ENCODE measurements at places on chromosomes 11 and 22.

- no peak for DNase-seq
Observed at GRCh38 chr22:24086310-24086709, 75.2 kb downstream of the CABIN1 start.

GRCh38 chr11:57275582-57275981 lies 38.5 kb upstream of the APLNR start:
- DNase-seq = no peak

- DNase-seq = no peak
Observed at GRCh38 chr11:29634744-29635143, 382.1 kb downstream of the KCNA4 start.

GRCh38 chr11:19276859-19277808 lies 36.4 kb upstream of the E2F8 start:
- peak; percentile 17 for DNase-seq

GRCh38 chr11:12999597-12999996 lies 9.5 kb upstream of the RASSF10 start:
- DNase-seq = no peak

- no peak for DNase-seq
Observed at GRCh38 chr11:117814204-117814765, 10.3 kb downstream of the FXYD2 start.

DNA sequence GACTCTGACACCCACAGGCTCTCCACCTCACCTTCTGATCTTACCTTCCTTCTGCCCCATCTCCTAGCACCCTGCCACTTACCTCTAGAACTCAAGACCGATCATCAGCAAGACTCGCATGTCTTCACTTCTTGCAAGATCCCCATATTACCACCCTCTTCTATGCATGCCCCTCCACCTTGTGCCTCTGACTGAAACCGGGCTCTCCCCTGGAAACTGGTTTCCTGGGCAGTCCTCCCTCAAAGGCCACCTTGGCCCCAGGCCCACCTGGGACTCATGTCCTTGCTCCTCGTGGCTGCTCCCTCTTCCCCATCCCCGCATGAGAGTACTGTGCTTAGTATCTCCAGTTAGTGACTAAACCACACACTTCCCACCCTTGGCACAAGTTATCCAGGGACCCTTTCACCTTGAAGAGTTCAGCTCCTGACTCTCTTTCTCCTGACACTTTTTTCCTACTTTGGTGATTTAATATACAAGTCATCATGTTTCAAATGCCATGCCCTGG lies 136.7 kb downstream of the SPATA19 start:
- no peak for DNase-seq

DNA sequence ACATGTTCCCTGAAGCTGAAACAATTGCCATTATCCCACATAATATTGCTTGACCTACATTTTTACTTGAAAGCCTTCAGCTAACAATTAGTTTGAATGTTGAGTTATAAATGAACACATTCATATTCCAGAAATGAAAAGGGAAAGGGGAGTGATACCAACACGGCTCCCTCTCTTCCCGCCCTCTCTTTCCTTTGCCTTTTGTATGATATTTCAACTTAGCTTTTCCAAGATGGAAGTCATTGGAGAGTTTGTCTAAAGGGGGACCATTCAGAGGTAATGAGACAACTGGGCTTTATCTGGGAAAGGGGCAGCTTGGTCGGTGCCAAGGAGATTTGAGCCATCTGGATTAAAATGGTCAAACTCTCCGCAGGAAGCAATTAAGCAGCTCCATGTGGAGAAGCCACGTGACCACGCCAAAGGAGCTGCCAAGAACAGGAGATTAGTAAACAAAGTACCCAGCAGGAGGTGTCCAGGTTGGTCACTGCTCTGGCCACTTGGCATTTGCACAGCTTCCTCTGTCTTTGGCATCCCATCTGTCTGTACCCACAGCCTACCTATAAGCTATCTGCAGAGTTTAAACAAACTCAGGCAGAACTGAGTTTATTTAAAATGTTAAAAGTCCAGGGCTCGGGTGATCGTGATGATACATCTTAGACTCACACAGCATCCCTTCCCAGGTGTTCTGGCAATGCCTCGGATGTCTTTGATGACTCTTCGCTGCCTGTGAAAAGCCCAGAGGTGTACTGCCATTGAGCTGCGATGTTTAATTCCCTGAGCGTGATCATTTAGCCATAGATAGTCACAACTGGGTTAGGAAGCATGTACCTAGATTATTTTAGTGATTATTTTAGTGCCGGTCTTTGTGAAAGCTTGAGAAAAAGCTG lies 735.9 kb downstream of the NTM start:
- DNase-seq = no peak

DNA sequence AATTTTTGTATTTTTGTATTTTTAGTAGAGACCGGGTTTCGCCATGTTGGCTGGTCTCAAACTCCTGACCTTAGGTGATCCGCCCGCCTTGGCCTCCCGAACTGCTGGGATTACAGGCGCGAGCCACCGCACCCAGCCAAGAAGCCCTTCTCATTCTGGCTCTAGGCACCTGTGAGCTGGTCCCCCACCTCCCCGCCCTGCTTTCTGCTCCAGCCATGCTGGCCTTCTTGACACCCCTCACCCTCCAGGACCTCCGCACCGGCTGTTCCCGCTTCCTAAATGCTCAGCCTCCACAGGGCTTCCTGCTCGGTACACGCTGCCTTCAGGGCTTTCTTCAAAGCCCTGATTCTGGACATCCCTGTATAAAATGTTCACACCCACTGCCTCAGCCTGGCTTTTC lies 5.5 kb upstream of the FXYD2 start:
- DNase-seq = no peak

DNA sequence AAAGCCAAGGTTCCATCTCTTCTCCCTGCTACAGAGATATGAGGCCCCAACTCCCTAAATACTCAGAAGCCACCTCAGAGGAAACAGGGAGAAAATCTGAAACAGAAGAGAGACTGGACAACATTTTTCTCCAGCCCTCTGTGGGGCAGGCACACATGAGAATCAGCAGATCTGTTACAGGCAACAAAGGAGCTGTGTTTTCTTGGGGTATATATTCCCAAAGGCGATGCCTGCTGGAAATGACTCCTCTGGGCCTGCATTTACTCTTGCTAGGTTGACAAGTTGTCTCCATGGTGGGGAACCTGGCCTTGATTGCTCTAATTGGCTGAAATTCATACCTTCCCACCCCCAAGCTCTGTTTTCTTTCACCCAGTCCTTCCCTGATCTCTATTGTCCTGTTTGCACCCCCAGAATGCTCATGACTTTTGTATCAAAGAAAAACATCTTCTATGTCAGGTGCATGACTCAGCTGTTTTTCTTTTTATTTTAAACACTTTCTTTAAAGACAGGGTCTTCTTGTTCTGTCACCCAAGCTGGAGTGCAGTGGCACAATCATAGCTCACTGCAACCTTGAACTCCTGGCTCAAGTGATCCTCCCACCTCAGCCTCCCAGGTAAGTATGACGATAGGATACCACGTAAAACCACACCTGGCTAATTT lies 23.5 kb upstream of the P2RY6 start:
- no peak for DNase-seq

DNA sequence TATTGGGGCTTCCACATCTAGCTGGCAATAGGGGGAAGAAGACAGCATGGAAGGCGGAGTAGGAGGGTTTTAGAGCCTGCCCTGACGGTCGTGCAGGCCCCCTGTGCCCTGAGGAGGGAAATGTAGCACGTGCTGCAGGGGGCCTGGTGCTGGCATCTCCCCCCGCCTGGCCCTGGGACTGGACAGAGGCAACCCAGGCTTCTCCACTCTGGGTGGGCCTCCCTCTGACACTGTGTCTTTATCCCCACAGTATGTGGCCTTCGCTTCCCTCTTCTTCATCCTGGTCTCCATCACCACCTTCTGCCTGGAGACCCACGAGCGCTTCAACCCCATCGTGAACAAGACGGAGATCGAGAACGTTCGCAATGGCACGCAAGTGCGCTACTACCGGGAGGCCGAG lies 36.8 kb downstream of the KCNC1 start:
- DNase-seq = no peak

DNA sequence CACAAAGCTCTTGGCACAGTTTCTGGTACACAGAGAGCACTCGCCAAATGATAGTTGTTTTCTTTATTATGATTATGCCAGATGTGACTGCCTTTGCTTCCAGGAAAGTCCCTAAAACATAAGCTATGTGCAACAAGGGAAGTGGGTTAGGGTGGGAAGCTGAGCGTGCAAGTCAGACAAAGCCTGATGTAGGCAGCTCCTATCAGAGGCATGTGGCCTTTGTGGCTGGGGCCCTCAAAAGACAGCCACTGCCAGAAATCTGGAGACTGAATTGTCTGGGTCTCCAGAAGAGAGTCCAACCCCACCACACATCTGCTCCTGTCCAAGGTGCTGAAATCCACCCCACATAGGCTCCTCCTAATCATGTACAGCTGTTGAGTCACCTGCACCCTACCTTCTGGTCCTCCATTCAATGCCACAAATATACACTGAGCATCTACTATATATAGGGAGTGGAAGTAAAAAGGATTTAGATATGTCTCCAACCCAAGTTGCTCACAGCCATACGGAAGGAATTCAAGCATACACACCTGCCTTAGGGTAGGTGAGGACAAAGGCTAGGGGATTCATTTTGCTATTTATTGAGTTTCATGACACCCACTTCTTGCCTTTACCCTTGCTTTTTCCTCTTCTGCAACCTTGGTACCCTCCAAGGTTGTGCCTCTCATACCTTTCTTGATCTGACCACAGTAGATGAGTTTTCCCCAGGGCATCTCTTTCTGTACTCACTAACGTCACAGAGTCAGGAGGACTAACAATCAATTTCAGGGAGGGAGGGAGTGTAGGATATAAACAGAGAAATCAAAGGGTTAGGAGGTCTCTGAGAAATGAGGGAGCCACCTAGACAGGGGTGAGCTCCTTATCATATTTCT lies 12.4 kb downstream of the SEC14L3 start:
- no peak for DNase-seq

DNA sequence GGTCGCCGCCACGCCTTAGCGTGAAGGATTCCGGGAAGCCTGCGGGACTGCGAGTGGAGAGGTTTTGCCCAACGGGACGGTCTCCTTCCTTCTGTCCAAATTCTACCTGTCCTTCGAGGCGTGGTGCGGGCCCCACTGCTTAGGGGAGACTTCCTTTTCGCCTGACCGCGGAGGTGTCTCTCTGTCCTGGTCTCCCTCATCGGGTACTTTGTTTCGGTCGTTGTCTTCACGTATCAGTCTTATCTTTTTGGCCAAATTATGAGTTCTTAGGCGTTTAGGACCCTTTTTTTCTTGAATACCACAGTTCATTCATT lies 388 bp downstream of the HINFP start:
- DNase-seq = no peak

DNA sequence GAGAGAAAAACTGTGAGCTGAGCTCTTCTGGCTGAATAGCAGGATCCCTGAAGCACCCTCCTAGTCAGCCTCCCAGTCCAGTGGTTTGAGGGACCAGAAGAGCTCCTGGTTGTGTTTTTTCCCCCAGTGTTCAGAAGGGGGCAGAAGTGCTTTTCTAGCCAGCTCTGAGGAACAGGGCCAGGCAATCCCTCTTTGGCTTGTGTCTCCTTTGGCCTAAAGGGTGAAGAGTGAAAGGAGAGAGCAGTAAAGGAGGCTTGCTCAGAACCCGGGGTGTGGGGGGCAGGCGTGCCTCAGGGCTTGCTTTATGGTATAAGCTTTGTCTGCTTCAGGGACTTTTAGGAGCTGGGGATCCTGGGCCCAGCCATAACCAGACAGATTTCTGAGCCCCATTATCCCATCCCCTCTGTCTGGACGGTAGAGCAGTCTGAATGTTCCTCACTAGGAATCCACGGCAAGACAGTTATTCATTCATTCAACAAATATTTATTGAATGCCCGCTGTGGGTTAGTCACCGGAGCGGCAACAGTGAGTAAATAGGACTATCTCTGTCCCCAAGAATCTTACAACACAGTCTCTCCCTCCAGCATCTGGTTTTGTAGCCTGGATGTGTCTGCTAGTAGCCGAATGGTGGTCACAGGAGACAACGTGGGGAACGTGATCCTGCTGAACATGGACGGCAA lies 14.5 kb downstream of the ACP2 start:
- peak; percentile 63 for DNase-seq

- peak; percentile 23 for DNase-seq
Observed at GRCh38 chr11:132228746-132229325, 858.4 kb downstream of the NTM start.

GRCh38 chr11:58505849-58506248 lies 2.1 kb downstream of the OR5B21 start:
- no peak for DNase-seq
